Hematopoietic multipotent progenitor cell treated with erythropoietin and hydrocortisone succinate and interleukin-3 and kit ligand, for 15 days (in vitro differentiated cells): ENCODE measurements at places on chromosomes 13 and 19.

- no peak for DNase-seq
Measured at GRCh38 chr13:36057041-36057440, 74.1 kb downstream of the DCLK1 start.

DNA sequence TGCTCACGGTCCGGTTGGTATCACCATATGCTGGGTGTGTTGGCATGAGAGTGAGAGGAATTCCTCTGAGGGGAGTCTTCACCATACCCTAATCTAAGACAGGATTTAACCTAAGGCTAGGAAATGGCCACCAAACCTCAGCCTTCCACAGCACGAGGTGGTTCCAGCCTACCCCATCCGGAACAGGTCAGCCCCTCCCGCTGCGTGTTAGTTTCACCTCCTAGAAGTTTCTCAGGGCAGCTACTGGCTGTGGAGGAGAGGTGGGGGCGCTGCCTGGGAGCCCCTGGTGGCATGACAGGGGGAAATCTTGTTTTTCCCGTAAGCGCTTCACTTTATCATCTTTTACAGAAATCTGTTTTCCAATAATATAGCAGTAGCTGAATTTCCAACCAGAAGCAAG, 55.1 kb downstream of the RGCC start:
- no peak for DNase-seq

DNA sequence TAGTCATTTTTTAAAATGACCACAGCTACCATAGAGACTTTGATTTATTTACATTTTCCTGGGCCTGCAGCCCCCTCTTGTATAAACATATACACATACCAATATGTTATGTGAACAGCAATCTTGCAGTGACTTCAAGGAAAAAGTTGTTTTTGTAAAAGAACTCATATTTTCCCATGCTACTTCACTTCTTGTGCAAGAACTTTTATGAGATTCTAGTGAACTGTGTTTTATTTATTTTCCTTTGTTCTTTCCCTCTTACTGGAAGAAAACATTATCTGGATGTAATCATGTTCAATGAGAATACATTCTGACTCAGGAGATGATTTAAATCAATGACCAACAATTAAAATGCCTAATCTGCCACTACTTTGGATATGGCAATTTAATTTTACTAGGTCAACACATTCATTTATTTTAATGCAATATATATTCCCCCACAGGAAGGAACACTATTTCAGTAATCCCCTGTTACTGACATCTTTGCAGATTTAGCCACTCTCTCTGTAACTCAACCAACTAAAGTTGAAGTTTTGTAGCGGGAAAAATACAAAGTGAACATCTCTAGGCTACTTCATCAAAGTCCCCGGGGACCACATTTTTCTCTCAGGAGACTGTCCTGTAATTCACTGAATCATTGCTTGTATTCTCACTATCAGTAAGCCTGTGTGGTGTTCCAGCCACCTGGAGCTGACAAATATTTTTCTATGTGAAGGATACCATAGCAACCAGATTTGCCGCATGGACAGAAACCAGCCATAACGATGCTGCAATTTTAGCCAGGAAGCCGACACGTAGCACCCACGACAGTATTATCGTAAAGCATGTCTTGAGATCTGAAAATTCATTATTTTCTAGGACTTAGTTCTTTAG, 90.5 kb downstream of the STARD13 start:
- DNase-seq = no peak

DNA sequence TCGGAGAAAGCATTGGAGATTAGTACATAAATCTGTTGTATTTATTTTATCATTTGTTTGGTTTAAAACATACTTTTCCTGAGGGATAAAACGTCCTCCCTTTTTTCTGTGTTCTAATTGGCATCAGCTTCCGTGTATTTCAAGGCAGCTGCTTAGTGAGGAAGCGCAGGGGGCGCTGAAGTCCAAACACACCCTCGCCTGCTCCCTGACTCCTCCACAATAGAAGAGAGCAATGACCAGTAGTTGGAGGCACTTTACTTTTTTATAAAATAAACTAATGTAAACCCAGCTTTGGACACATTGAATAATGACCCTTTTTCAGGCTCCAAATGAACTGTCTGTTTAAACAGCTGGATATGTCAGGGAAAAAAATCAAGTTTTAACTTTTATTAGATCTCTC, 79.9 kb downstream of the RNASEH2B start:
- peak; percentile 25 for DNase-seq

DNA sequence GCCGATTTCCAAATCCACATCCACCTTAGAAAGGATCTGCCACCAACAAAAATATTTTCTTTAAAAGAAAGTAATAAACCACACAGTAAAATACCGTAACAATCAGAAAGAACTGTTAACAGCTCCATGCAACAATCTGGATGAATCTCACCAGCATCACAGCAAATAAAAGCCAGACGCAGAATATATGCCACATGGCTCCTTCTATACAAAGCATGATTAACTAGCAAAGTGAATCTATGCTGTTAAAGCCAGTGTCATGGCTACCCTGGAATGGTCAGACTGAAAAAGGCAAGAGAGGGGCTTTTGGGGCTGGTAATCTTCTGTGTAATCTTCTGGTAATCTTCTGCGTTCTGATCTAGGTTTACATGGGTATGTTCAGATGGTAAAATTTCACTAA, 81.3 kb downstream of the SACS start:
- no peak for DNase-seq

DNA sequence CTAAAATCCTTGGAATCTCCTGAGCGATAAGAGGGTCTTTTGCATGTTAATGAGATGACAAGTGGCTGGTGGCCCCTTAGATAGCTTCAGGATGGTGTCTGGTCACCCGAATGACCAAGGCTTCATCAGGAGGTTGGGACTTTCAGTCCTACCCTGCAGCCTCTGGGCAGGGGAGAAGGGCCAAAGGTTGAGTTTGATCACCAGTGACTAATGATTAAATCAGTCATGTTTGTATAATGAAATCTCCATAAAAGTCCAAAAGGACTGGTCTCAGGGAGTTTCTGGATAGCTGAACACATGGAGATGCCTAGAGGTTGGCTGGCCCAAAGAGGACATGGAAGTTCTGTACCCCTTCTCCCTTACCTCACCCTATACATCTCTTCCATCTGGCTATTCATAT, 316.2 kb downstream of the MTUS2 start:
- DNase-seq = no peak

DNA sequence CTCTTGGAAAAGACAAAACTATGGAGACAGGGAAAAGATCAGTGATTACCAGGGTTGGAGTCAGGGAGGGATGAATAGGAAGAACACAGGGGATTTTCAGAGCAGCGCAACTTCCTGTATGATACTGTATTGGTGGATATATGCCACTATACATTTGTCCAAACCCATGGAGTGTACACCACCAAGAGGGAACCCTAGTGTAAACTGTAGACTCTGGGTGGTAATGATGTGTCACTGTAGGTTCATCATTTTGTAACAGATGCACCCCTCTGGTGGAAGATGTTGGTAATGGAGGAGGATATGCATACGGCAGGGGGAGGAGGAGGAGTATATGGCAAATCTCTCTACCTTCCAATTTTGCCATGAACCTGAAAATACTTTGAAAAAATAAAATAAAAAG, 68.1 kb downstream of the UFM1 start:
- DNase-seq = no peak

GRCh38 chr19:39352381-39353255, 10.4 kb downstream of the SAMD4B start:
- DNase-seq = no peak

- no peak for DNase-seq
Measured at GRCh38 chr13:44732503-44733098, 156.5 kb upstream of the TSC22D1 start.

- DNase-seq = no peak
Measured at GRCh38 chr19:38808741-38809140, 4.0 kb downstream of the LGALS4 start.

DNA sequence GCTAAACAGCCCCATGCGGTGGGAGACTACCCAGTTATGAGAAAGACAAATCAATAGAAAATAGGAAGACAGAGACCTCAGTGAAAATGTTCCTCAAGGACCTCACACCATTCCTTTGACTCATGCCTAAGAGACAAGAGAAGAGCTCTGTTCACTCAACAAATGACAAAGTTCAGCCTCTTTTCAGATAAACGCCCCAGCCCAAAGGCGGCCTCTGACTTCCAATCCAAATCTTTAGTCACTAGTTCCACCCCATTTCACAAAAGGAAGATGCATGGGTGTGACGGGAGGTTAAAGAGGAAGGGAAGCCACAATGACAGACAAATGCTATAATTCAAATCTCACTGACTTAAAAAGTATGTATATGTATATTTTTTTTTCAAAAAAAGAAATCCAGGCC, 8.1 kb downstream of the CARS2 start:
- DNase-seq = no peak

- DNase-seq = no peak
Measured at GRCh38 chr13:28576067-28576466, 81.1 kb upstream of the FLT1 start.
